Caki2 (cell line): ENCODE measurements at places on chromosomes 3 and 15. TPM values are rescaled to one million over a fixed set of nuclear protein-coding genes. Genes with fewer than 3 reads are reported as not detected.
A peak's percentile ranks its signal among the peaks of the same experiment; 100 is the strongest.

PLSCR2 gene
- not detected in 2 replicates for total RNA-seq

TRA2B gene
- total RNA-seq = 100 and 124 TPM in 2 replicates

DNA sequence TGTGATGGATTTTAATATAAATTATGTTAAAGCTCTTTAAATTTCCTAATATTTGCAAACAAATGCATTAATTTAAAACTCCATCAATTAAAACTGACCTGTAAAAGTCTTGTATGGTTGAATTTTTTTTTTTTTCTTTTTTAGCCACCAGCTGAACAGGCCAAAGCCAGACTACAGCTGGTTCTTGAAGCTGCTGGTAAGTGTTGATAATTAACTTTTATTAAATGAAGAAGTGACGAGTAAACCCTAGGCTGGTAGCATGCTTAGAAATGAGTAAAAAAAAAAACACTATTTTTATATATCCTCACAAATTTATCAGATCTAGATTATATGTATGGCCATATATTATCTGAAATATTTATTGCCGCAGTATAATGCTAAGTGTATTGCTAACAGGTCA lies 216.3 kb upstream of the MLF1 start:
- DNase-seq = no peak

- peak; percentile 98 for DNase-seq
Measured at GRCh38 chr15:58521293-58521991, 89.7 kb downstream of the LIPC start.

KAT2B gene
- total RNA-seq = 0.57 TPM in 1 of 2 replicates, not detected in the other
